Right hindlimb (tissue), 1 donor: ENCODE measurements at places on chromosomes 2 and 18.

- DNase-seq = no peak
These were observed 22.4 kb upstream of the CD28 start for GRCh38 chr2:203683932-203684556.

GRCh38 chr18:9757827-9758621, 49.9 kb downstream of the RAB31 start:
- no peak for DNase-seq

- peak; percentile 17 for DNase-seq
These were observed 1835.5 kb upstream of the LRRTM1 start for GRCh38 chr2:82139979-82140611.

- no peak for DNase-seq
These were observed 304.5 kb downstream of the SLC8A1 start for GRCh38 chr2:40147360-40147759.

GRCh38 chr2:234682492-234683228, 185.8 kb upstream of the ARL4C start:
- no peak for DNase-seq

DNA sequence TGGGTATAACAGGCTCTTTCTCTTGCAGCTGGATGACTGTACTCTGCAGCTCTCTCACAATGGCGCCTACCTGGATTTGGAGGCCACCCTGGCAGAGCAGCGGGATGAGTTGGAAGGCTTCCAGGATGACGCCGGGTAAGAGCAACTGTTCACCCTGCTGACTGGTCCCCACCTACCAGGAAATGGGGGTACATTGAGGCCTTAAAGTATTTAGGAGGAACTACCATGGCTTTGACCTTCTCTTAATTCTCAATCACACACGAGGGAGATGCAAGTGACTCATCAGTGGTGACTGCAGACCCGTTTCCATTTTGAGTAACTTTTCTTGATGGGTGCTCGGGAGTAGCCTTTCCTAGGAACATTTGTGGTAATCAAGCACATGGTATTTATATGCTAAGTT, 58.0 kb downstream of the FHOD3 start:
- DNase-seq = no peak

DNA sequence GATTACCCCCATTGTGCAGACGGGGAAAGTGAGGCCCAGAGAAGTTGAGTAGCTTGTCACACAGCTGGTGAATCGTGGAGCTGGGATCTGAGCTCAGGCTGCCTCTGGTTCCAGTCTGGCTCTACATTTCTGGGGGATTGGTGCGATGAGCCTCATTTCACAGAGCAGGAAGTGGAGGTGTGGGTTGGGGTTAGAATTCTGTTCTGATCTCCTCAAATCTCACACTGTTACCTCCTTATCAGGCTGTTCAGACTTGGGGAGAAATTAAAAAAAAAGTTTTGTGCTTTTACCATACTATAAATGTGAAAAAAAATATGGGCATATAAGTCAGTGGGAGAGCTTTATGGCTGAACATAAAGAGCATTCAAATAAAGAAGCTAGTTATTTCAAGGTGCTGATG, 21.6 kb downstream of the SH3RF3 start:
- no peak for DNase-seq

DNA sequence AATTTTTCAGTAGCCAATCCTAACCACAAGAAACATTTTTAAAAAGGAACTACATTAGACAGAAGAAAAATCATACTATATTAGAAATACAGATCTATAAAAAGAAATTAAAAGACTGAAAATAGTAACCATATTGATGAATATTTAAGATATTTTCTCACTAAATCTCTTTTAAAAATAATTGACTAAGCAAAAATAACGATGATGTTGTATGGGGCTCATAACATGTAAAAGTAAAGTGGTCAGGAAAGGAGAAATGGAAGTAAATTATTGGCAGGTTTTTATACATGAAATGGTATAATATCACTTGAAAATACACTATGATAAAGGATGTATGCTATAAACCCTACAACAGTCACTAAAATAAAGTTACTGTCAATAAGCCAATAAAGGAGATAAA, 5.4 kb downstream of the WDPCP start:
- DNase-seq = no peak

- DNase-seq = no peak
These were observed 150.4 kb downstream of the PIK3C3 start for GRCh38 chr18:42105394-42105793.

GRCh38 chr2:223947711-223948205, 2.6 kb upstream of the WDFY1 start:
- no peak for DNase-seq

GRCh38 chr2:156199588-156199987, 132.9 kb downstream of the NR4A2 start:
- no peak for DNase-seq

GRCh38 chr2:6556755-6557154, 309.0 kb downstream of the CMPK2 start:
- DNase-seq = no peak

DNA sequence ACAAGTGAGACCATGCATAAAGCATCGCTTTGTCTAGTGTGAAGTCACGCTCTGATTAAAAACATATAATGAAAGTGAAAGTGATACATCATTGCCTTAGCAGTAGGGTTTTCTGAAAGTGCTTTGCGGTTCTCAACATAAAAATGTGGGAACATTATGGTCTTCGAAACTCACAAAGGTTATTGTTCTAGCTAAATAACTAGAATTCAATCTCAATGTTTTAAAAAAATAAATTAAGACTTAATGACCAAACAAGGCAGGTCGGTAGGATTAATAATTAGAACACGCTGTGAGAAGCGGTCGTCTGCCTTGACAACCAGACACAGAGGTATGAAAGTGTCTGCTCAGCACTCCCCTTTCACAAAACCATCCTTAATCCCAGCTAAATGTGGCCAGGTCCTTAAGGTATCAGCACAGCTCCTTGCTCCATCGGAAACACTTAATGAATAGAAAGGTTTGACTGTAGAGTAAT, 42.2 kb downstream of the KLHL14 start:
- peak; percentile 26 for DNase-seq

DNA sequence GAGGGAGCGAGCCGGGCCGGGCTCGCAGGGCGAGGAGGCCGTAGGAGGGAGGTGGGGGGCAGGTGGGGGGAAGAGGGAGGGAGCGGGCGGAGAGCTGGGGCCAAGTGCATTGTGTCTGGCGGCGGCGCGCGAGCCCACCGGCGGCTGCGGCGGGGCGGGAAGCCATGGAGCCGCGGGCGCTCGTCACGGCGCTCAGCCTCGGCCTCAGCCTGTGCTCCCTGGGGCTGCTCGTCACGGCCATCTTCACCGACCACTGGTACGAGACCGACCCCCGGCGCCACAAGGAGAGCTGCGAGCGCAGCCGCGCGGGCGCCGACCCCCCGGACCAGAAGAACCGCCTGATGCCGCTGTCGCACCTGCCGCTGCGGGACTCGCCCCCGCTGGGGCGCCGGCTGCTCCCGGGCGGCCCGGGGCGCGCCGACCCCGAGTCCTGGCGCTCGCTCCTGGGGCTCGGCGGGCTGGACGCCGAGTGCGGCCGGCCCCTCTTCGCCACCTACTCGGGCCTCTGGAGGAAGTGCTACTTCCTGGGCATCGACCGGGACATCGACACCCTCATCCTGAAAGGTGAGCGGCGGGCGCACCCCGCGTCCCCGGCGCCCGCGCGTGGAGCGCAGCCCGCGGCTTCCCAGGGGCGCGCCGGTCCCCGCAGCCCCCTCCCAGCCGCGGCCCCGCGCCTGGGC, at the start of gene TMEM178A:
TSS of gene TMEM178A (plus strand) at position 107 of the 680 bp plus-strand sequence. CDS start at position 165, 58 bp downstream.
- peak; percentile 50 for DNase-seq

DNA sequence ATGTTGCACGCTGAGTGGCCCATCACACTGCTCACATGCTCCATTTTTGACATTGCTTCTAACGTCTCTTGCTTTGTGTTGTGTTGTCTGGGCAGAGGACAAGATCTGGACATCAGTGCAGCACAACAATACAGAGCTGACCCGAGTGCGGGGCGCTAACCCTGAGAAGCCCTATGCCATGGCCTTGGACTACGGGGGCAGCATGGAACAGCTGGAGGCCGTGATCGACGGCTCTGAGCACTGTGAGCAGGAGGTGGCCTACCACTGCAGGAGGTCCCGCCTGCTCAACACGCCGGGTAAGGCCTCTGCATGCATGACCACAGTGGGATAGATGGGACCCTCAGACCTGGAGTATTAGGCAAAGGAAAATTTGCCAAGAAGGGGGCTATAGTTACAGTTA, 622.6 kb downstream of the CNTNAP5 start:
- DNase-seq = no peak
